ENCODE measurements at places on chromosomes 2 and 18.

- no peak for DNase-seq
These were observed 285.4 kb upstream of the MGAT5 start for GRCh38 chr2:133968446-133968845.

DNA sequence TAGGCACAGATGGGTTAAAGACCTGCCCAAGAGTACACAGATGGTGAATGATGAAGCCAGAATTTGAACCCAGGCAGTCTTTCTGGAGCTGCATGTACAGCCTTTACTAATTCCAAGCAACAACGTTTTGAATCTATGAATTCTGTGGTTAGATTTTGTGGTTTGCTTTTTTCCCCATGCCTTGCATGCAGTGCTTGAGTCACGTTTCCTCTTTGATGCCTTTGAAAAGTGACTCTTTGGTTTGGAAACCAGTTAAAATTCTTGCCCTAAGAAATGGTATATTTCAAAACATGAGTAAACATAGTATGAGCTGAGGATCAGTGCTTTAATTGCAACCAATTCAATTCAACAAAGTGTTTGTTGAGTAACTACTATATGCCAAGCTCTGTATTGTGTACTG, 48.2 kb upstream of the PPM1B start:
- no peak for DNase-seq

DNA sequence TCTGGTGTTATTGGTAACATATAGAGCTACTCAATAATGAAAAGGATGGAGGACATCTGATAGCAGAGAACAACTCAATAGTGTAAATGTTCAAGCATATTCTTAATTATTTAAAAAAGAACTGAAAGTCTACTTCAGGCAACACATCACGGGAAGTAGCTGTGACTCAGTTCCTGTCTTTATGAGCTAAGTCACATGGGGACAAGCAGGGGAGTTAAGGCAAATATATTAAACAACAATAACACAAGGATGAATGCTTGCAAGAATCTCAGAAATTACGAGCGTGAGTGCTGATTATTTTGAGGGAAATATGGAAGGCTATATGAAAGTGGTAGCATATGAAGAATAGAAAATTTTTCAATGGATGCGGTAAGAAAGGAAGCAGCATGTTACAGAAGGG, 4.0 kb upstream of the HNMT start:
- no peak for DNase-seq

DNA sequence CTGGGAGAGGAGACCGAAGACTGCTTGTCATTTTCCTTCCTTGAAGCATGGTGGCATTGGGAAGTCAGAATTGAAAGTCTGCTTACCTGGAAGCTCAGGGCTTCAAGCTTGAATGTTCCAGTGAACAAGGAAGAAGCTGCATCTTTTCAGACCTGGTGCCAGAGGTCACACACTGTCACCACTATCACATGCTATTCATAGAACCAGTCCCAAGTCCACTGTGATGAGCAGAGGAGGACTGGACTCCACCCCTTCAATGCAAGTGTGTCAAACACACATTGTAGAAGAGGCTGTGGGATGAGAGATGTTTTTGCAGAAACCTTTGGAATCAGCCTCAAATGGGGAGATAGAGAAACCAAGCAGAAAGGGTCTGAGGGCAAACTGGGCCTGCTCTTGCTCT, 81.4 kb downstream of the LYPD1 start:
- DNase-seq: no peak

GRCh38 chr2:54209379-54209778, 46.6 kb downstream of the TSPYL6 start:
- DNase-seq: no peak

DNA sequence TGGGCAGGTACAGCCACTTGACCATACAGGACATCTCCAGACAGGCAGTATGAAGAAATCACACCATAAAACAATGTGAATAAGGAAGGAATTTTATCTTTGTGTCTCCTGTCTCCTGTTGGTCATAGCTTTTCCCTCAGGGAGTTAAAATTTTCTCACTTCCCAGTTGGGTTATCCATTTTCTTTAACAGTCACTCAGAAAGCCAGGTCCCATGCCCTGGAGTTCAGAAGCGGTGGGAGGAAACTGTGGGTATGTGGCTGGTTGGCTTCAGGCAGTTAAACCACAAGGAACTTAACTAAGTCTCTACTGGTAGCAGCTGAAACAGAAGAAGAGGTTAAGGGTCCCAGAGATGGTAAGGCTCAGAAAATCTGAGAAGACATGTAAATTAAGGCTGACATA, 6.5 kb upstream of the SMAD2 start:
- DNase-seq: no peak

- DNase-seq: no peak
These were observed 17.0 kb downstream of the TNFAIP6 start for GRCh38 chr2:151374436-151374835.

DNA sequence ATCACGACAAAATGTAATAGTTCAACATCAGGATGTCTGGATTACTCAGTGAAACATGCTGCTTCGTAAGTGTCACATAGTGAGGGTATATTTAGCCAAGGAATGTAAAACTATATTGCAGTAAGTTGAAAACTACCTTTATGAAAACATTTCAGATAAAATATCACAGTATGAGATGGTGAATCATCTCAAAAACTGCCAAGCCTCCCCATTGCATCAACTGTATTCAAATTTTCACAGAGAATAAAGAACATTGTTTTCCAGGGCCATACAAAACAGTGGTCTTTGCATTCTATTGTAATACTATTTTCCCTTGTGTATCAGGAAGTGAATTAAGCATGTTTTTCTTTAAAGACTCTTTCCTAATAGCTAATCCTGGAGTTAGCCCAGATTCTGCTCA, 47.6 kb upstream of the MSTN start:
- DNase-seq: no peak

- peak; percentile 86 for DNase-seq
These were observed 103.5 kb upstream of the CTDP1 start for GRCh38 chr18:79575891-79576685.

DNA sequence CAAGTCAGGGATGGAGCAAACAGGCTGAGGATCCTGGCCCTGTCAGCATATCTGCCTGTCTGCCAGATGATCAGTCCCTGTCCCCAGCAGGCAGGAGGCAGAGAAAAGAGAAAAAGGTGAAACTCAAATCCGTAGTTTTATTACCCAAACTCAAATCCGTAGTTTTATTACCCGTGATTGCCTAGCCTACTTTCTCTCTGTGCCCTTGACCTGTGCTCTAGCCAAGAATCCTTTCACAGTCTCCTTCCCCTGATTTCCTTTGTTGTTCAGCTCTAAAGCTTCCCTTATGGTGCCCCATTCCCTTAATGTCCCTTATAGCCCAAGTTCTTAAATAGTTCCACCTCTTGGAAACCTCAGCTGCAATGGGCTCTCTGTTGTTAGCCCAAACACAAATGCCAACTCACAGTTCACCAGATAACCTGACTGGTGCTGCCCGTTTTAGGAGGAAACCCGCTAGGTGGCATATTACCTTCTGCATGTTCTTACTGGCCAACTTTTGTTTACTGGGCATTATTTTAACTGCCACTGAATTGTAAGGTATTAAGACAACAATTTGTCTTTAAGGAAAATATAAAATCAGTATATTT, 125.7 kb upstream of the FZD5 start:
- no peak for DNase-seq

- no peak for DNase-seq
These were observed 61.5 kb downstream of the PTPN4 start for GRCh38 chr2:119821266-119821665.

- DNase-seq: no peak
These were observed 162.4 kb downstream of the DDX1 start for GRCh38 chr2:15753811-15754702.

All from NCI-H1417 treated with DMSO at 0.1 percent for 48 hours (cell line).